ENCODE measurements at places on chromosomes 7 and 10.

- no peak for DNase-seq
Measured at GRCh38 chr10:121596689-121597503, 1.3 kb downstream of the FGFR2 start.

GRCh38 chr10:43386549-43386948 lies 15.1 kb downstream of the FXYD4 start:
- no peak for DNase-seq

DNA sequence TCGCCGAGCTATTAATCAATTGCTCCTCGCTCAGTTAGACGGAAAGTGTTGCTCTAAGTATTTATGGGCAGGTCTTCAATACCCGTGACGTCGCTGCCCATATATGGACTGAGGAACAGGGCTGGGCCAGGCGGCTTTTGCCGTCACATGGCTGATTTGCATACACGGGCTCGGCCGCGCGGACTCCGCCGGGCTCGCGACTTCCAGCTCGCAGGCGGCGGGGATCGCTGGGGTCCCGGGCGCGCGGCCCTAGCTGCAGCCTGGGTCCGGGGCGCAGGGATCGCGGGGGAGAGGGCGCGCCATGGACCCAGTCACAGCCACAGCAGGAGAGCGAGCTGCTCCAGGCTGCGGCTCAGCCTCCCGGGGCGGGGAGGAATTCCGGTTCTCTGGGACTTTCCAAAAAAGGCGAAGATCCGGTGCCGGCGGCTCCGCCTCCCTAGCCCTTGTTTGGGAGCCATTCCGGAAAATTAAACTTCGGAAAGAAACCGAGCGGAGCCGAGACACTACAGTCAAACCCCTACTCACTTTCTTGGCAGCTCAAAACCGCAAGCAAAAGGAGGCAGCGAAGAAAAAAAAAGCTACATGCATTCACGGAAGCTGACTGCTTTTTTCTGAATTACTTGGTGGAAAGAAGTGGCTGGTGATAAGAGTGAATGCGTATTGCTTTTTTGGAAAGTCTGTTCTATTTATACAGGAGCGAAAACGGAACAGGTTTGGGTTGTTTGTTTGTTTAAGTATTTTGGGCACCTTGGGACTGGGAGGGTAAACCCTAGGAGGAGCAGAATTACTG lies at the start of gene EGR2:
TSS of gene EGR2 (minus strand) at position 36 of the 790 bp plus-strand sequence. CDS start 337 bp downstream, outside the sequence.
- peak; percentile 90 for DNase-seq

DNA sequence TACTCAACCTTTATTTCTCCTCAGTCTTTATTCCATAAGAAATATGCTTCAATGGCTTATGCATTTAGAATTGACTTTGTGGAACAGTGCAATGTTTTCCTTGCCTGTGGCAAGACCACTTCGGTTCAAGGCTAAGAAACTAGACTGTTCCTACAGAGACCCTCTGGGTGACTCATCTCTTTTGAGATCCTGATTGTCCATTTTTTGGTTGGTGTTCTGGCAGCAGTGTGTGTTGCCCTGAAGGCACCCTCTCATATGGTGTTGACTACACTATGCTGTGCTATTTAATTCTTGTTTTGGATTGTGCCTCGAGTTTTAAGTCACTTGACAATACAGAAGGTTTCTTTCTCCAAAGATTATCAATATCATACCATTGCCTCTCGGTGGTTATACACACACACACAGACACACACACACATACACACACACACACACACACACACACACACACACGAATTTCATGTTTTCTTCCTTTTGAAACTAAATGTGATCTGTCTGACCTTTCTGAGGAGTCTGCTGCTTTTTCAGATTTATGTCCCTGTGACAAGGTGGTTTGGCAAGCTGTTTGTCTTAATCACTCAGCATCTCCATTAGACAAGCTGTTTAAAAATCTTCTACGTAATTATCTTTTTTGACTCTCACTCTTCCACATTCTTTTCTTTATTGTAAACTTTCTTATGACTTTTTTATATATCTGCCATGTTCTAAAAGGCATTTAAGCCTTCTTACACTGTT lies 187.2 kb downstream of the VTI1A start:
- no peak for DNase-seq

- no peak for DNase-seq
Measured at GRCh38 chr7:109868215-109868860, 1222.6 kb upstream of the LRRN3 start.

GRCh38 chr10:119284679-119285096 lies 77.3 kb downstream of the GRK5 start:
- no peak for DNase-seq

GRCh38 chr7:151626422-151627115 lies 106.9 kb upstream of the RHEB start:
- DNase-seq: peak; percentile 1

DNA sequence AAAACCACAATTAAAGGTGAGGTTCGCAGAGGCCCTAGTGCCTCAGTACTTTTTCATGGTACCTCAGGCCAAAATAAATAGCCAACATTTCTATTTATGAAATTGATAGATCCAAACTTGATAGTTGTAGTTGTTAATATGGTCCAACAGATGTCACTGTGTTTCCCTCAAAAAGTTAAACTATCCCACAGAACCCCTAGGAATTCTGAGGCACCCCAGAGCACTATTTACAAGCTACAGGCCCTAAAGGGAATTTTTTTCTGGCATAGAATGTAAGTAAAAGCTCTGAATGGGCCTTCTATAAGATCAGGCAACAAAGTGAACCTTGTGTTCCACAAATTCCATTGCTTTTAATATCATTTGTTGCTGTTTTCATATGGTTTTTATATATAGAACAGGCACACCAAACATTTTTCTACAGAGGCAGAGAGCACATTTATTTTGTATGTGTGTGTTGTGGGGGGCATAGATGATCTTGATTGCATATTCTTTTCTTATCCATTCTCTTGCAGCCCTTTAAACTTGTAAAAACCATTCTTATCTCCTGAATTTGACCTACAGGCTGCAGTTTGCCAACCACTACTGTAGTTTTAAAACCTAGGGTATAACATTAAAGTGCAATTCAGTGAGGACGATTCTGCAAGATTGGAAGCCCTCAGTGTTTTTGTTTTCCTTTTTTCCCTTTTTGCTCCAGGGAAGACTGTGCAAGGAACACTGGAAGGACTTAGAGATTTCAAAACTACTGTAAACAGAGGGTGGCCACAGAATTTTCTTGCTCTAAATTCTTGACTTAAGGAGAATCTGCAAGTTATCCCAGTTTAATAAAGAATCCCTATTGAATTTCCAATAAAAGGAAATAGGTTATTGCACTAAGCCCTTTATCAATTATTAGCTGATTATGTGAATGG lies 3.5 kb upstream of the ARL4A start:
- no peak for DNase-seq

DNA sequence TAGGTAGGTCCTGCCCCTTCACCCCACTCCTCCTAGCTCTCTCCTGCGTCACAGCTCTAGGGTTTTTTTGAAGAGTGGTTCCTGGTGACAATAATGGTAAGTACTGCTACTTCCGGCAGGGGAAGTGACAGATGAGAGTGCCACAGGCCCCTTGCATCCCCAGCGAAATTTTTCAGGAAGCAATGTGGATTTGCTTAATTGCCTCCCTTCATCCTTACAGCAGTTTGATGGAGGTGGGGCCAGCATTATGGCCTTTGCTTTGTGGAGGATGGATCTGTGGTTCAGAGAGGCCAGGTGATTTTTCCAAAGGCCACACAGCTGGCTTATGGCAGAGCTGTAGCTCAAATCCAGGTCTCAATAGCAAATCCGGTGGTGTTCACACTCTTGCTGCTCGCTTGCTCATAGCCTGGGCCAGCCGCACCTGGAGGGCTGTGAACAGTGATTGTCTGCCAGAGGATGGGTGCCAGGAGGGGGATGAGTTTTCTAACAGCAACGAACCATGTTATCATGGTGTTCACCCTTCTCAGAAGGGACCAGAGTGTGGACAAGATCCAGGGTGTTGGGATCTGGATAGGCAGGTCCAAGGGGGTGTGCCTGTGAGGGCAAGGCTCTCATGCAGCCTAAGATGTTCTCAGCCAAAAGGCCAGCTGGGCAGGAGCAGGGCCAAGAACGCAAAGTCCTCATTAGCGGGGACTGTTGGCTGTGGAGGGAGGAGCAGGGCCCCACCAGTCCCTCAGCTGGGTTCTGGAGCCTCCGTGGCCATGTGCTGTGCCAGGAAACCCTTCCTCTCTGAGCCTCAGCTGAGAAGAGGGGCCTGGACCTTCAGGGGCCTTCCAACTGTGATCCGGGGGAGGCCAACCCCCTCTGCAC lies 89.0 kb downstream of the EMX2 start:
- DNase-seq: no peak

- no peak for DNase-seq
Measured at GRCh38 chr10:110534571-110534970, 32.9 kb upstream of the SMC3 start.

DNA sequence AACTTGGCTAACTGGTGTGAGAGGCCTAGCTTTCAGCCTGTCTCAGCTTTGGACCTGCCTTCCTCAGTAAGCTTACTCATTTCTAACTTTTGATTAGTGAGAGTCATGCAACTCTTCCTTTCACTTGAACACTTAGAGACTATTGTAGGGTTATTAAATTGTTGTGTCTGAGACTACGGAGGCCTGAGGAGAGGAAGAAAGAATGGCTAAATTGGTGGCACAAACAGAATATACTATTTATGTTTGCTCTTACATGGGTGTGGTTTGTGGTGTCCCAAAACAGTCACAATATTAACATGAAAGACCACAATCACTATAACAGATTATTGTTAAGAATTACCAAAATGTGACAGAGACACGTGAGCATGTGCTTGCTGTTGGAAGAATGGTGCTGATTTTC lies 82.1 kb downstream of the TRIM24 start:
- no peak for DNase-seq

DNA sequence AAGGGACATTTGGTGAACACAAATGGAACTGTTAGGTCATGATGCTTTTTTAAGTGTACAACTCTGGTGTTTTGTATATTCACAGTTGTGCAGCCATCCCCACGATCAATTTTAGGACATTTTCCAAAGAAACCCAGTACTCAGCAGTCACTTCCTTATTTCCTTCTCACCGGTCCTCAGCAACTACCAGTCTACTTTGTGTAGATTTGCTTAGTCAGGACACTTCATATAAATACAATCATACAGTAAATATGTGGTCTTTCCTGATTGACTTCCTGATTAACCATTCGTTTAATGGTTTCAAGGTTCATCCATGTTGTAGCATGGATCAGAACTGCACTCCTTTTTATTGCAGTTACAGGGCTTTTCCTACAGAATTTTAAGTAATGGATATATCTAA lies 14.4 kb downstream of the SGPL1 start:
- no peak for DNase-seq

DNA sequence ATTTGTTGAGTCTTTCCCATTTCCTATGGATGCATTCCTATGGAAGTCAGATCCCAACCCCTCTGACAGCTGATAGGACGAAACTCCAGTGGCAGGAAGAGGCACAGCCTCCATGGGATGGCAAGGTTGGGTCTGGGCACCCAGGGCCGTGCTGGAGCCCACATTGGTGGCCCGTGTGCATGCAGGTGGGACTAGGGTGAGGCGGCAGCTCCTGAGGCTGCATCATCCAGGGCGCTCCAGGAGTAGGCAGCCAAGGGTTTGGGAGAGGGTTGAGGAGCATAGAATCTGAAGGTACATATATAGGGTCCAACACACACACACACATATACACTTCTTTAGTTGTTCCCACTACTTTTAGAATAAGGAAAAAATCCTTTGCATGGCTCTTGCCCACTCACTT lies 81.4 kb upstream of the BMPER start:
- no peak for DNase-seq

- no peak for DNase-seq
Measured at GRCh38 chr7:155356323-155357105, 58.8 kb downstream of the INSIG1 start.

DNA sequence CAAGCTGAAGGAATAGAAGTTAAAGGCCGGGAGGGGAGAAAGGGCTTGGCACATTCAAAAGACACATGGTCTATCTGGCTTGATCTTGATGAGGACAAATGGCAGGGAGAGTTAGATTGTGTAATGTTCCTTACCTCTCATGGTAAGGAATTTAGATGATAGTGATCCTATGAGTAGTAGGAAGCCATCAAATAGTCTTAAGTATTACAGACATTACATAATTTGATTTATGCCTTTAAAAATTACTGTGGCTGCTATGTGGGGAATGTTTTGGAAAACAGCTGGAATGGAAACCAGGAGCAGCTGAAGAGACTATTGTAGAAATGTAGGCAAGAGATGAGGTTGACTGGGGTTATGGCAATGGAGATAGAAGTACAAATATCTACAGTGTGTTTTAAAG lies 351.3 kb upstream of the BMPER start:
- DNase-seq: no peak

DNA sequence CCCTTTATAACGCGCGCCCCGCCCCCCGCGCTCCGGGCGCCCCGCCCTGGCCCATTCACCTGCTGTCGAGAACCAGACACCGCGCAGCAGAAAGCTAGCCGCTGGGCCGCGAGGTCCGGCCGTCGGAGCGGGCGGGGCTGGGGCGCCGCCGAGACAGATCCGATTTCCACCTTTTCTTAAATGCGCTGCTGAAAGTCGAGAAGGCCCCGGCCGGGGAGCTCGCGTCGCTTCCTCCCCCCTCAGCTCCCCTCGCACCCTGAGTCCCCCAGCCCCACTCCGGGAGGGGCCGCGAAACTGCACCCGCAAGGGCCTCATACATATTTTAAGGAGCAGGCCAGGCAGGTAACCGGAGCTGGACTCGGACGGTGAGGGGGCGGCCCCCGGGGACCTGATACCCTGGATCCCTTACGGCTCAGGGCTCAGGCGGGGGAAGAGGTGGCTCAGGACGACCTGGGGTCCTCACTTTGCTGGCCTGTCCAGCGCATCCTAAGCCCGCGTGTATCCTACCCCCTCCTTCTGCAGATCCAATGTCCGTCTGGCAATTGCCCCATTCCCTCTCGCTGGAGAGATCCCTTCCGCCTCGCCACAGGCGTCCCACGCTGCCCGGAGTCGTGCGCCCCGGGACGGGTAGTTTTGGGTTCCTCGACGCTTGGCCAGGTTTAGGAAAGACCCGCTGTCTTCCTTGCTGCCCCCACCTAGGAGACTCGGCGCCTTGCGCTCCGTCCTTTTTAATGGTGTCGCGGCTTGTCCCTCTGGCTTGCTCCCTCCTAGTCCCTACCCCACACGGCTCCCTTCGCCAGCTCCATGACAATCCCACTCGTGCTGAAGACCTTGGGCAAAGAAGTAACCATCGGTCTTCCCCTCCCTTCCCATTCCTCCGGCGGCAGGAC lies 170.6 kb downstream of the UBE2H start:
- no peak for DNase-seq

GRCh38 chr10:23604613-23605012 lies 165.7 kb downstream of the OTUD1 start:
- no peak for DNase-seq

- no peak for DNase-seq
Measured at GRCh38 chr7:73774923-73775322, 4.9 kb upstream of the CLDN3 start.
